ENCODE measurements at places on chromosomes 1 and 21. TPM values are rescaled to one million over a fixed set of nuclear protein-coding genes. Genes with fewer than 3 reads are reported as not detected.

DNA sequence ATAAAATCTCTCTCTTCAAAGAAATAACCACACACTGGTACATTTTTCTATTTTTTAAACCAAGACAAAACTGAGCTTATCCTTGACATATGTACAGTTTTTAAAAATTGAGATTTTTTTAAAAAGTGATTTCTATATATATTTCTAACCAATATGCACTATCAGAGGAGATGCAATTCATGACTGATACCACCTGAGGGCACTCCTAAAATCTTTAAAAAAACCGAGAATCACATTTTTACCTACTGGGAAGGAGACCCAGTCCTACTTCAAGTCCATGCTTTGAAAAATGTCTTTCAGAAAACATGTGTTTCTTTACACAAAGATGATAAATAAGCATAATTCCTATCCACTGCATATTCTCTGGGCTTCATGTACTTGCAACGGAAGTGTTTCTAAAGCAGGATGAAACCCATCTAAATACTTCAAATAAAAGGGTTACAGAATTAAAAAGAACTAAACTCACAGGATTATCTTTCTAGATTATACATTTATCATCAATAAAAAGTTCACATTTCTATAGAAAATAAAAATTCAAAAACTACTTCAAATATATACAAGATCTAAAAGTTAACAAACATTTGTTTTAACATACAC lies 98.6 kb downstream of the ENAH start:
- no peak for DNase-seq

GRCh38 chr1:19620786-19621185 lies 23.3 kb upstream of the NBL1 start:
- DNase-seq, result no peak

GRCh38 chr1:87805666-87806378 lies 477.1 kb downstream of the LMO4 start:
- DNase-seq, result no peak

- DNase-seq, result no peak
Observed at GRCh38 chr1:109849655-109850054, 61.0 kb upstream of the CSF1 start.

- no peak for DNase-seq
Observed at GRCh38 chr1:107883562-107883961, 81.4 kb downstream of the VAV3 start.

DNA sequence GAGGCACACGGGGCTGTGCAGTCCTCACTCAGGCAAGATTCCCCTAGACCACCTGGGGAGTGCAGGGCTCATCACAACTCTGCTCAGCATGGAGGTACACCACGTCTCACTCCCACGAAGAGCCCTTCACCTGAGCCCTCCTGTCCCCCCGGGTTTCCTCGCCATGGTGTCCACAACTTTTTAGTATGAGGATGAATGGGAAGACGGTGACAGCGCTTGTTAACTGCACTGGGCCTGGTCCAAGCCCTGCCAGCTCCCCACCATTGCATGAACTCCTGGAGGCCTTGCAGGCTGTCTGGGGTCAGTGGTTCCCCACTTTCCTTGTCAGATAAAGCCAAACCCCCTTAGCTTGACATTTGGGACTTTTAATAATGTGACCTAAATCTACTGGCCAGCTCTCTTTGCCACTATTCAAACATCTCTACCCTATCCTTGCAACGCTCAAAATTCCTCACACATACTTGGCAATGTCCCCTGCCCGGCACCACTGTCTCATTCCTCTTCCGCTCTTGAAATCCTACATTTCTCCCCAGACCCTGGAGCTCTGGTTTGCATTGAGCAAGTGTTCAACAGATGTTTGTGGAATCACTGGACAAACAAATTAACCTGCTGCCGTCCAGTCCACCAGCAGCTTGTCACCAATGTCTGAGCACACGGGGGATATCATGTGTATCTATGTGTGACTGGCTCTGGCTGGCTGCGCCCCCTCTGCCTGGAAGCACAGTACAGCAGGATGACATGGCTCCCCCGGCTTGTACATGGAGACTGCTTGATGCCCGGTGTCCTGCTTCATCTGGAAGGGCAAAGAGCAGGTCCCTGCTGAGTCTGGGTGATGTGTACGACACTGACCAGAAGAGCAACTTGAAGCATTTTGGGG lies 11.2 kb downstream of the TMEM9 start:
- DNase-seq, result peak; percentile 84

DNA sequence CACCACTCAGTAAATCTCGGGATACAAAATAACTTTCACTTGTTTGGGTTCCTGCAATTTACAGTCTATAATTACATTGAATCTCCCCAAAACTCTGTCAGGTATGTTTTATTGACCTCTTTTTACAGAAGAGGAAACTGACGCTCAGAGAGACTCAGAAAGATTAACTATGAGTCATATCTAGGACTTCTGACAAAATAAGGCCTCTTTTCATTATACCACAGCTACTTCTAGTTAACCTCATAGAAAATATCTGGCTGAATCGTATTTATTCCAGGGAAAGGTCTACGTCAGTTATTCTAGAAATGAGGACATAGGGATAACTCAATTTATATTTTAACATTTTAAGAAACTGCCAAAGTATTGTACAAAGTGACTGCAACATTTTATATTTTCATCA lies 211.1 kb upstream of the FAM78B start:
- DNase-seq, result no peak

DNA sequence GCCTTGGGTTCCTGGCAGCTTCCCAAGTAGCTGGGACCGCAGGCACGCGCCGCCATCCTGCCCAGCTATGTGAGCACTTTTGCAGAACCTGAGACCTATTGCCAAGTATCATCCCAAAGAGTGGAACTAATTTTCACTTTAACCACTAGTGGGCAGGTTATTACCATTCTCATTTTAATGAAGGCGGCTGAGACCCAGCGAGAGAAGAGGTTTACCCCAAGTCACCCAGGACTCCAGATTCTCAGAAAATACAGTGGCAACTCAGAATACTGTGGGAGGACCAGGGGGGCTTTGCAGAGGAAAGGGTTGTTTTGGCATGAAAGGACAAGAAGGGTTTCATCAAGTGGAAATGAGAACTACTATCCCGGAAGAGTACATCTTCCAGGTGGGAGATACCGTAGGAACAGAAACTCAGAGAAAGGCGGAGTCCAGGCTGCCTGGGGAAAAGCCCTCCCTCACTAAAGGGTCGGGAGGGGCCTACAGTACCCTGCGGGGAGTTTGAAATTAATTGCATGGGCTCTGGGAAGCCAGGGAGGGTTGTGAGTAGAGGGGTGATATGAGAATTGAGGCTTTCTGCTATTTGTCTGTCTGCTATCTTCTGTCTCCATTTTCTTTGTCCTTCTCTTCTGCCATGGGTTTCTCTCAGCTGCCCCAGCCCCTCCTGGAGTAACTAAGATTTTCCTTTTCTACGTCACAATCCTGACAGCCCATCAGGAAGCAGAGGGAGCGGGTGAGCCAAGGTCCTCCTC lies 7.2 kb upstream of the SEMA4A start:
- DNase-seq, result no peak

Gene KIF17
- 4.6 TPM for total RNA-seq

Gene FCRL2
- not detected for total RNA-seq
